H9 (cell line): ENCODE measurements at places on chromosomes 6 and 20. TPM values are rescaled to one million over a fixed set of nuclear protein-coding genes. Genes with fewer than 3 reads are reported as not detected.

Gene POPDC3
- 5.7 and 6.0 TPM in 2 replicates for total RNA-seq

Gene ARFGEF2
- total RNA-seq = 16.6 and 16.7 TPM in 2 replicates

Gene LY6G6C
- total RNA-seq = 0.24 TPM in 1 of 2 replicates, not detected in the other

Gene SLA2
- total RNA-seq = 0.13 and 0.20 TPM in 2 replicates

- no peaks in the 10 kb centered on the region for H3K27me3 ChIP-seq
- H3K4me1 ChIP-seq = no peaks in the 10 kb centered on the region; the same call in 1 of the 2 replicates
- peak; percentile 28 for DNase-seq
- H3K36me3 ChIP-seq = no peaks in the 10 kb centered on the region
These were observed 88.2 kb downstream of the NOL4L start for GRCh38 chr20:32496811-32497533.

GRCh38 chr6:147366290-147366689 is 142.2 kb upstream of the SAMD5 start:
- no peak overlapping the region for H3K4me3 ChIP-seq
- no peaks in the 10 kb centered on the region for H3K4me1 ChIP-seq
- no peak for DNase-seq
- peaks cover 10% of the 10 kb centered on the region; the same call in 1 of the 2 replicates for H3K36me3 ChIP-seq
- H3K27me3 ChIP-seq = no peaks in the 10 kb centered on the region

- peaks cover 12% of the 10 kb centered on the region for H3K4me1 ChIP-seq
- peaks cover 5% of the 10 kb centered on the region for H3K36me3 ChIP-seq
- no peak for DNase-seq
- no peak overlapping the region for H3K4me3 ChIP-seq
- H3K27me3 ChIP-seq = no peaks in the 10 kb centered on the region
- H3K27ac ChIP-seq = no peak overlapping the region
These were observed 102.5 kb downstream of the SASH1 start for GRCh38 chr6:148445116-148445515.

- H3K4me3 ChIP-seq = no peak overlapping the region
- no peak overlapping the region for H3K27ac ChIP-seq
- no peak for DNase-seq
- no peaks in the 10 kb centered on the region; the same call in 1 of the 2 replicates for H3K27me3 ChIP-seq
- H3K4me1 ChIP-seq = no peaks in the 10 kb centered on the region
These were observed 214.6 kb downstream of the SMOC2 start for GRCh38 chr6:168655462-168656152.

- H3K4me3 ChIP-seq = no peak overlapping the region
- no peak overlapping the region for H3K27ac ChIP-seq
- H3K4me1 ChIP-seq = no peaks in the 10 kb centered on the region
- DNase-seq = no peak
These were observed 468.0 kb downstream of the UTRN start for GRCh38 chr6:144753023-144753705.

GRCh38 chr6:46990031-46990644 is 52.0 kb downstream of the ADGRF1 start:
- no peaks in the 10 kb centered on the region for H3K27me3 ChIP-seq
- no peak overlapping the region for H3K4me3 ChIP-seq
- H3K36me3 ChIP-seq = no peaks in the 10 kb centered on the region
- DNase-seq = no peak

- no peaks in the 10 kb centered on the region; the same call in 2 of the 3 replicates for H3K36me3 ChIP-seq
- no peaks in the 10 kb centered on the region for H3K27me3 ChIP-seq
- H3K4me1 ChIP-seq = no peaks in the 10 kb centered on the region
These were observed 90.5 kb downstream of the PCSK2 start for GRCh38 chr20:17317341-17317740.

DNA sequence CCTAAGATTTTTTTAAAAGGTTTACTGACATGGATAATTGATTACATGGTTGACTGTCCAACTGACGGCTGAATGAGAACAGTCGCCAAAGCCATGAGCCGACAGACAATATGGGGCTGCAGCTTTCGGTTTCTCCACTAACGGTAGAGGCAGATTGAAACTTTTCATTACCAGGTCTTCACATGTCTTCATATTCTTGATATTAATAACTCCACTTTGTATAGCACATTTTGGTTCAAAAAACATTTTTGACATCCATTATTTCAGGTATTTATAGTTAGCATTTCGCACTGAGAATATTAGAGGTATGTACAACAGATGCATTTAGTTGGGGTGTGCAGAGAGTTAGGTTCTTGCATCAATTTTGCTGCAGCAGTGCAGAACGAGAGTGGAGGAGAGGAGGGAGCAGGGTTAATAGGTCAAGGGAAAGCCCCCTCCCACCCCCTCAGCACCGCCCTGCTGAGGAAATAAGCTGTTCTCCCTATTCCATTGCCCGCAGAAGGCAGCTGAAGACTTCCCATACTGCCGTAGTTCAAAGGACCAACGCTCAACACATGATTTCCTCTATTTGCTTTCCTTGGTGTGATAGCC is 73.6 kb upstream of the ADTRP start:
- no peaks in the 10 kb centered on the region for H3K27me3 ChIP-seq
- H3K27ac ChIP-seq = no peak overlapping the region
